HEK293T (cell line): ENCODE measurements at places on chromosomes 1 and 21.

DNA sequence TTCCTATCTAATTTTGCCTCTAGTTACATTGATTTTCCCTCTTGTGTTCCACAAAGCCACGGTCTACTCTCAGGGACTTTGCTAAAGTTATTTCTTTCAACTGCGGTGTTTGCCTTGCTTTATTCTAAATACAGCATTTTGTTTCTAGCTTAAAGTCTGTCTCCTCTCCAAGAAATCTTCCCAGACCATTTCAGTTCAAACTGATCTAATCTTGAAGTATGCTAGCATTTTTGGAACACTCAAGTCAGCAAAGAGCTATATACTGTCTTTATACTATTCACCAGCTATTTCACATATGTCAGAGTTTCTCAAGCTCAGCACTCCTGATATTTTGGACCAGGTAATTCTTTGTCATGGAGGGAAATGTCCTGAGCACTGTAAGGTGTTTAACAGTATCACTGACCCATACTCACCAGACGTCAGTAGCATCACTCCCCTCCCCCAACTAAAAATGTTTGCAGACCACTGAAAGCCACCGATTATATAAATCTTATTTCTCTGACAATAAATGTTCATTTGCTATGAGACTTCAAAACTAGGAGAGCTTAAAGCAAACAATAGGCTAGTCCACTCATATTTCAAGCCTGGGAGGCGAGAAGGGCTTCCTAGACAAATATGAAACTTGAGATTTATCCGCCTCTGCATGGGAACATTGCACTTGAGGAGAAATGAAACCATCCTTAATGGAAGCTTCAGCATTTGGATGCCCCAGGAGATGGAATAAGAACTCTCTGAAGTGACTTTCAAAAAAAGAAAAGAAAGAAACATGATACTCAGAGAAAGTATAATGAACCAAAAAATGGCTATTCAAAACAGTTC, 81.1 kb downstream of the KIAA0319L start:
- DNase-seq: no peak

DNA sequence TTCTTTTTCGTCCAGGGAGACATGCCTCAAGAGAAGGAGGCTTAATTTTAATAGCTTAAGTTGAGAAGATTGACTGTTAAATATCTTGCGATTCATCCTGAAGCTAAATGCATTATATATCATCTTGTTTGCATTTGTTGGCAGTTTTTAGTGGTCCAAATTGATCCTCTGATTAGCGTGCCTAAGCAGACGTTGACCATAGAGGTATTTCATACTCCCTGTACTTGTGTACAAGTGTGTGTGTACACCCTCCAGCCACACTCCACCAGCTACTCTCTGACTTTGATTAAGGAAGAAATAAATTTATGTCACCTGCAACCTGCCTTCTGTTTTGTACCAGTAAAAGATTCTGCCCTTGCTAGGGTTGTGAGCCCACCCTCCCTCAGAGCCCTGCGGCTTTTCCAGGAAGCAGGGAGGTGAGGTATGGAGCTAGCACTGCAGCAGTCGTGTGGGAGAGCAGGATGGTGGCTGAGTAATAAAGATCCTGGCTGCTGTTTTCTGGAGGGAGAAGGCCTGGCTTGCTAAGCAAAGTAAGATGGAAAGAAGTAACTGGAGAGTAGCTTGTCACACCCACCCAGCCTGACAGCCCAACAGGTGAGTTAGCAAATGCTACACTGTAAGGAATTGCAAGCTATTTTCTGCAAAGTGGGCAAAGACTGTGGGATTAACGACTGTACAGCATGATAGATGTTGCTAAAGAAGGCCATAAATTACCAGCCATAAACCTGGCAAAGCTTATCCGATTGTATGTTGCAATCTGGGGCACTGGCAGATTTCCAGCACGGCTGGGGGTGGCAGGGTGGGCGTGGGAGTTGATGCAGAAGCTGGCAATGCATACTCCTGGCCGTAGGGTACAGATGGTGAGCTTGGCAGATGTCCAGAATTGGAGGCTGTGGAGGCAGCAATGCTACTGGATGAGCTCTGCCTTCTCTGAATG, 170.2 kb downstream of the TNR start:
- no peak for DNase-seq

DNA sequence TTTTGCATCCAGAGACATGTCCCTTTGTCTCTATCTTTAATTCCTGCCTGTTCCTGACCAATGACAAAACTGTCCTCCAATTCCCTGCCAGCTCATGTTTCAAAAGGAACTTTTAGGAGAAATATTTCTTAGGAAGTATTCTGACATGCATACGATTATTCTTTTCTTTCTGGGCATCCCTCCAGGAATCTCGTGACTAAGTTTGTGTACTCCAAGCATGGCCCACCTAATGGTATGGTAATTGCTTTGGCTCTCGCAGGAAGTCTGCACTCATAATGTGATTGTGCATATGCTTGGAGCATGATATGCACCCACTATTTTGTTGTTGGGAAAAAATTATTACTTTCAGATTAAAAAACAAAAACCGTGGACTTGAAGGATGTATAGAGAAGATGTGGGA, 256.4 kb downstream of the PRDM2 start:
- DNase-seq: no peak

DNA sequence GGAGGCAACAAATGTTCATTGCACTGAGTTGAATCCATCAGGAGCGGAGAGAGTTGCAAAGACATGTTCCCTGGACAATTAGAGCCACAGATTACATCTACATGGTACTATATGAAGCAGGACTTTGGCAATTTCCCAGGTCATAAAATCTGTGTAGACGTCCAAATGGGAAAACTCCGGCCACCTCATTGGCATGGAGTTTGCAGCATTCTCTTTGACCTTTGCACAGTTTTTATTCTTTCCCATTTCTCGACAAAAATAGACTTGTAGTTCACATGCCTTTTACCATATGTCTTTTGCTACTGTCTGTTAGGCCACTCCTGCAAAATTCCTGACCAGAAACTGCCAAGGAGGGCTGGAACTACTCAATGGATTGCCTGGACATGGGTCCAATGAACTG, 48.2 kb downstream of the UBE2T start:
- no peak for DNase-seq

DNA sequence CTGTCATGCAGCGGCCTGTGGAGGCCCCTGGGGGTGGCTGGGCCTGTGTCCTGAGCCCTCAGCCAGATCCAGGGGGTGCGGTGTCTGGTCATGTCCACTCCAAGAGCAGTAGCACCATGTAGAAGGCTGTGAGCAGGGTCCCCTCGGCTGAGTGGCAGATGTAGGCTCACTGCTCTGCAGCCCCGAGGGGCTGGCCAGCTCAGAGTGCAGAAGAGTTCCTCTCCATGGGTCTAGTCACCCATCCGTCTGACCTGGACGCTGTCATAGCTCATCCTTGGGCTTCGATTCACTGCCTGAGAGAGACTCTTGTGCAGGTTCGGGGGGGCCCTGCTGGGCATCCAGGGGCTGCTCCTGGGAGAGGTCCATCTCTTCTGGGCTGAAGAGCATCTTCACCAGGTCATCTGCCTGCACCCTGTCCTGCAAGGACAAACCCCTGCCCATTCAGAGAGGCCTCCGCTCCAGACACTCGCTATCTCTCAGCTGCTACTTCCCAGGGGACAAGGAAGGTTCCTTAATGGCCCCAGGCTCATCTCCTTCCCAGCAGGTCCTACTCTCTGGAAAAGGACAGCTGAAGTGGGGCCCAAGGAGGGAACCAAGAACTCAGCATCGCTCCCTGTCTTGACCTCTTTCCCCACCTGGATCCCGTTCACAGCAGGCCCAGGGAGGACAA, 6.5 kb upstream of the CLDN19 start:
- no peak for DNase-seq

- no peak for DNase-seq
These were observed 1.2 kb downstream of the LMX1A start for GRCh38 chr1:165355139-165355976.

DNA sequence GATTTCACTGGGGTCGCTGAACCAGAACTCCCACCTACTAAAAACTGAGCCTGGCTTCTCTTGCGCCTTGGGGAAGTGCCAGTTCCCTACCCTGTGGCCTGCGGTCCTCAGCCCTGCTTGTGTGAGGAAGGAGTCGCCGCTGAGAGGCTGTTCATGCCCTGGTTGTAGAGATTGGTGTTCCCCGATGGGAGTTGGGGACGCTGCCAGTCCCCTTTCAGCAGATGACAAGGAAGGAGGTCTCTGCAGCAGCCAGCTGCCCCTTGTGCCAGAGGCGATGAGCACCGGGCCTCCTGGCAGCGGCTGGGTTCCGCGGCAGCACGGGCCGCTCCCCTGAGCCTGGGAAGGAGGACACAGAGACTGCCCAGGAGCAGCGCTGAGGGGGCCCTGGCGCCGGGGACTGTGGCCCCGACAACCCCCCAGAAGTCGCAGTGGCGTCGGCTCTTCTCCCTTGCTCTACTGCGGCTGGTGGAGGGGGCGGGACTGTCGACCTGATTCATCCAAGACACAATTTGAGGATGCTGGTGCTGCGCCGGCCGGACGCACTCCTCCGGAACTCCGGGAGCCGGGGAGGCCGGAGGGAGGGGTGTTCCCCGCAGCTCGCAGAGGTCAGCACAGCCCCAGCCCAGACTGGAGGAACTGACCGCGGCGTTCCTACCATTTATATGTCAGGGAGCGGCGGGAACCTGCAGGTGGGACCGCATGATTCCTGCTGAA, 12.0 kb upstream of the ADORA3 start:
- no peak for DNase-seq

DNA sequence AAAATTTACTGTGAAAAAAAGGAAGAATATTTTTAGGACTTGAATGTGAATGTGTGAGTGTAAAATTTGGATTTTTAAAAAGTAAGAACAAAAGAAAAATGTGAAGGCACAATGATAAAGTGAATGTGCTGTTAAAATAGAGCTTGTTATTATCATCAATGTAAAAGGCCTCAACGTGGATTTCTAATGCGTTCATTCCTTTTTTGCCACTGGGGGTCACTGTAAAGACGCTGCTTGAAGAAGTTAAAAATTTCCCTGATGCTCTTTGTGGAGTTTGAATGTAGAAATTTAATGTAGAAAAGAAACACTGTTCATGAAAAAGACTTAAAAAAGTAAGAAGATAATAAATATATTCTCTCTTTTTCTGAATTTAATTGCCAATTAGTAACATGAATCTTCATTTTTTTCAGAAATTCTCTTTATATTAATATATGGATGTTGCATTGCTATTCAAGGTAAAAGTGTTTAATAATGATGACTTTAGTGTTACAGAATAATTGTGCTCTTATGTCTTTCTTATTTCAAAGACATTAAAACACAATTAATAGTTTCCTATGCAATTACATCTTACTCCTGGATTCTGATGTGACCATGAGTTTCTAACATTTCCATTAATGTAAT, 161.5 kb downstream of the DNM3 start:
- peak; percentile 36 for DNase-seq

- no peak for DNase-seq
These were observed 598.4 kb downstream of the ADGRL2 start for GRCh38 chr1:82399093-82399492.

DNA sequence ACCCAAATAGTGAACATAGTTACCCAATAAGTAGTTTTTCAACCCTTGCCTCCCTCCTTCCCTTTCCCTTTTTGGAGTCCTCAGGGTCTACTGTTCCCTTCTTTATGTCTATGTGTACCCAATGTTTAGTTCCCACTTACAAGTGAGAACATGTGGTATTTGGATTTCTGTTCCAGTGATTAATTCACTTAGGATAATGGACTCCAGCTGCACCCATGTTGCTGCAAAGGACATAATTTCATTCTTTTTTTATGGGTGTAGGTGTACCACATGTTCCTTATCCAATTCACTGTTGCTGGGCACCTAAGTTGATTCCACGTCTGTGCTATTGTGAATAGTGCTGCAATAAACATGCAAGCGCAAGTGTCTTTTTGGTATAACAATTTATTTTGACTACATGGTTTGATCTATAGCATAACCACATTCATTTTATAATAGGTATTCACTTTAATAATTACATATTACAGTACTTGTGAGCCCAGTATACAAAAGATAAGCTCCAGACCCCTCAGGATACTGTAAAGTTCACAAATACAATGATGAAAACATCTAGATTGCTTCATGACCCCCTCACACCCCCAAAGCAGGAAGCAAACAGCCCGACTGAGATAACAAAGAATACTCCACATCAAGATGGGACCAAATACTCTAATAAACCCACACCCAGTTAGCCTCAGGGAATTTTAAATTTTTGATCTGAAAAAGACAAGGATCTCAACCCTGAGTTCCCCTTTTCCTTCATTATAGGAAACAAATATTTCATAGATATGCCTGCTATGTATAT, 45.3 kb downstream of the PUM1 start:
- no peak for DNase-seq

DNA sequence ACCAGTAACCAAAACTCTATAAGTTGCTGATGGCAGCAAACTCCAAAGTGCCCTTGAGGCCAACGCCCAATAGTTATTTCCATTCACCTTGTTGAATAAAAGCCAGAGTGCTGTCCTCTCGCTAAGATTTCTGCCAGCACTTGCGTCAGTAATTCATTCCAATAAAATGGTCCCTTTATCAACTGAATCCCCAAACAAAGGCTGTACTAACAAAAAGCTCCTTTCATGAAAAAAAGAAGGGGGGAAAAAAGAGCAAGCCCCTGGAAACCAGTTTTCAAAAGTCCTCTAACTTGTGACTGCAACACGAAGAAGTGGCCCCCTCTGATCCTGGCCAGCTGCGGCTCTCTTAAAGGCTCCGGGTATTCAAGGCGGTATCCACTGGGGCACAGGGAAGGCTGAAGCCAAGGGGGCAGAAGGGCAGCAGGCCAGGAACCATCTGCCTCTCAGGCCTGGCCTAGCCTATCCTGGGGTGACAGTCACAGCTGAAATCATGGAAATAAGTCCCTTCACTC, 55.8 kb upstream of the ZNF326 start:
- DNase-seq: no peak

DNA sequence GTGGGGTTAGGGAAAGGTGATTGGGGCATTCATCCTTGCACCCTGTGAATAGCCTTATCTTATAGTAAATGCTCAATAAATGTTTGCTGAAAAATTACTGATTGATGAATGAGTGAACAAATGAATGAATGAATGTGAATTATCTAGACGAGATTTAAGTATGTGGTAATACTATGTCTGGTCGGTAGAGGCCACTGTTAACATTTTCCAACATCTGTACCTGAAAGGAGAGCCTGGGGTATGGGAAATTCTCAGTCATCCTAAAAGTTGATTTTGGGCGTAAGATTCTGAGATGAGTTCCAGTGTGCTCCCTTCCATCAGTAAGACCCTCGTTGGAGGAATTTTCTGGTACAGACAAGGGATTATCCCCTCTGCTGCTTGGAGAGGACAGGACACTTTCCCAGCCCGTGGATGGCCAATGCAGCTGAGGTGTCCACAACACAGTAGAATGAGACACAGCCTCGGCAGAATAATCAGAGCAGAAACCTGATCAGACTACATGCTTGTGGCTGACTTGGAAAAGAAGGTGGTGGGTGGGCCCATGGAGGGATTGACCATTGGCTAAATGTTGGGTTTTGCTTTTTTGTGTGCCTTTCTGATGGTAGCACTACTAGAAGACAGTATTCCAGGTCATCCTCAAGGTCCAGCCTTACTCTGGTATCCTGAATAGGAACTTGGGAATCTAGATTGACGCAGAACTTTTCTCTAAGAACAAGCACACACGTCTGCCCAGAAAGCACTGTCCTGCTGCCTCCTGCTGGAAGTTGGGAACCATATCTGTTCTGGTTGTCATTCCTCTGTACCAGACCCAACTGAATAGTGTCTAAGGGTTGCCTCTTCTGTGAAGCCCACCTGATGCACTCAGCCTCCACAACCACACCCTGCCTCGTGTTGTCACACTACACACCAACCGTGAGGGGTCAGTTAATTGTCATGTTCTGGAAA, 262.0 kb downstream of the TNR start:
- peak; percentile 42 for DNase-seq
